ENCODE measurements at places on chromosomes 3 and 15.

- no peak for DNase-seq
These were observed 173.8 kb downstream of the SMAD6 start for GRCh38 chr15:66875588-66876420.

- DNase-seq, result no peak
These were observed 39.6 kb downstream of the TRIM69 start for GRCh38 chr15:44775953-44776352.

- DNase-seq, result no peak
These were observed 300.1 kb downstream of the ROBO1 start for GRCh38 chr3:79467721-79468120.

DNA sequence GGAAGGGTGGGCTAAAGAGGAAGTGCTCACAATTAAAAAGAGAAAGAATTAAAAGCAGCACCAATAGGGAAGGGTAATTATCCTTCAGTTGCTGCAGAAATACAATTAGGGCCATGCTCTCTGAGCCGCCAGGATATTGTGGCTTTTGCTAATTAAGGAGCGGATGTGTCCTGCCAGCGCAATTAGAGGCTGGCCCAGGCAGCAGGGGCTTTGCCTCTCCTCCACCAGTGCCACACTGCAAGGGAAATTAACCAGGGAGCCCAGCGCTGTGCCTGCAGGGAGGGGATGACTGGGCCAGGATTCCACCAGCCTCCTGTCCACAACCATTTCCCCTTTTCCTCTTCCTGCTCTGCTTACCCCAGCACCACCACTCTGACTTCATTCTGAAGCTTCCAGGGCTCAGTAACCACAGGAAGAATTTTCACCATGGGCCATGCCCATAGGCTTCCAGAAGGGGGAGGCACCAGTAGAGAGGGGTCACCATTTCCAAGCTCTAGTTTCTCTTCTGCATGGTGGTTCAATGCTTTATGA is 10.4 kb upstream of the AEN start:
- DNase-seq, result no peak

DNA sequence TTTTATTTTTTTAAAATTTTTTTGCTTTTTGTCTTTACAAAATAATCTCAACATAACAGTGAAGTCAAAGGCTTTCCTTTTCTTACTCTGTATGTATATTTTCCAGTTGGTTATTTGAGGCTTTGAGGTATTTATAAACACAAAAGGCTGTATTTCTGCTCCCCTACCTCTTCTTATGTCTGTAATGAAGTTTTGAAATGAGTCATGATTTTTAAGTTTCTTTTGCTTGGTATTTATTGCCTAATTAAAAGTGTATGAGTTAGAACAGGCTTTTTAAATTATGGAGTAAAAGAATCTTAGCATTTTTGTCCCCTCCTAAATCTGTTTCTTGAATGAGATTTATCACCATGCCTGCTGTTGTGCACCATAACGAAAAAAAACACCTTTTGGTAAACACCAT is 66.0 kb downstream of the DCUN1D1 start:
- DNase-seq, result no peak

DNA sequence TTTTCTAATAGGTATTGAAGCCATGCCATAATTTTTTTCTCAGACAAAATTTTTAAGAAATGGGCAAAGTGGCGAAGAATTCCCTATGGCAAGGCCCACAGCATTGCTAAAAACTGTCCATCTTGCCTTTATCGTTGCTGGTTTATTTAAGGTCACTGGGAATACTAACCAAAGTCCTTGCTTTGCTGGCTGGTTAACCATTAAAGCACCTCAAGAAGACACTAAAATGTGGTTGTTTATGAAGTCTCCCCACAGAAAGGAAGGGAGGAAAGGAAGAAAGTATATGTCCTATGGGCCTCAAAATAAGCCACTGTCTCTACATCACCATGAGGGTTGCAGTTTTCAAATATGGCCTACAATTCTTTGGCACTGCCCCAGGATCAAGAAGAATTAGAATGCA is 13.2 kb downstream of the SH3BP5 start:
- DNase-seq, result no peak

- no peak for DNase-seq
These were observed 335.5 kb downstream of the IL5RA start for GRCh38 chr3:2774481-2775249.

DNA sequence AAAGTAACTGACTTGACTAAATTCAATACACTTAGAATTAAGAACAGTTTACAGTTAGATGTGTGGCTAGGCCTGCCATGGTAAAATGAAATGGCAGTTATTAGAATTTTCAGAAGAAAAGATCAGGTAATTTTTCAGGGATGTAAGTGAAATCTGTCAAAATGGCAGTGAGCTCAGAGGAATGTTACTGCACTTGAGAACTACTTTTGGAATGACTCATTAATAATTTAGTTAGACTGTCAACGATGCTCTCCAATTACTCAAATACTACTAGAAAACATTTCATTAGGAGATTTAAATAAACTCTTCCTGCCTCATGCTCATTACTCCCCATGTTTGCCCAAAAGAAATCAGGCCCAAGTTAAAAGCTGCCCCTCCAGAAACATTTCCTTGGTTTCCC is 84.4 kb downstream of the RFTN1 start:
- no peak for DNase-seq

DNA sequence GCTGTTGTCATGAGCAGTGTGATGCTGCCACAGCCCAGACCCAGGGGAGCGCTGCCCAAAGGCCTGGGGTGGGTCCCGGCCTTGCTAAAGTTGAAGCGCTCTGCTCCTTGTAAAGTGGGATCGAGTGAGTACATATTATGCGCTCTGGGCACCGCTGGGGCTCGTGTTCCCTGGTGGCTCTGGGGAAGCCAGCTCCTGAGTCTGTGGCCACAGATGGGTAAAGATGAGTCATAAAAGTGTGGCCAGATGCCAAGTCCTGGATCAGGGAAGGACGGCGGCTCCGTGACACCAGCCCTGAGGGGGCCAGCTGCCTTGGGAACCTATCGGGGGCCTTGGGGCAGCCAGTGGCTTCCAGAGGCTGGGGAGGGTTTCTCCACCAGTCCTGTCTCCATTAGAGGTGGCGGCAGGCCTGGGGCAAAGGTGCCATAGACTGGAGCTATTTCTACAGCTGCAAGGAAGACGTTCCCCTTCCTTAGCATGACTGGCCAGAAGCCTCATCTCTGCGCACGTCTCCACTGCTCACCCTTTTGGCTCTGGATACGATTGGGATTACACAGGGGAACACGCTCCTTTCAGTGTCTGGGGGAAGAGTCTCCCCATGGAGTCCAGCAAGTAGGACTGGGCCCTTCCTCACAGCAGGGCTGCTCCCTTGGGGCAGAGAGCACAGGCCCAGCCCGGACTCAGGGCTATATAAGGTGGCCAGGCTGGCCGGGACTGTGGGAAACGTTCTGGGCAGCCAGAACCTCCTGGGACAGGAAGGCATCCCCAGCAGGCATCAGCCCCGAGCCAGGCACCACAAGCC is 1.2 kb upstream of the ITIH4 start:
- DNase-seq, result peak; percentile 41

- DNase-seq, result no peak
These were observed 30.6 kb upstream of the RASA2 start for GRCh38 chr3:141456301-141456625.

DNA sequence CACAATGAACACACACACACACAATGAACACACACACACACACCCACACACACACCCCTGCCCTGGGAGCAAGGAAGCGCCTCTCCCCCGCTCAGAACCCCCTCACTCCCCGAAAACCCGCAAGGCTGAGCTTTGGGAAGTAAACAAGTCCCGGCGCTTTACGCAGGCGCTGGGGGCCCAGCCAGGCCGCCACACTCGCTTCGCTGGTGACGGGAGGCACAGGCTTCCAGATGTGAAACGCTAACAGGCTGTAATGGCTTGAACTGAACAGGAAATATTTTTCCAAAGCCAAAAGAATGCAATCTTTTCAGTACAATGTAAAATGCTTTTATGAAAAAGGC is 122.7 kb upstream of the IGF1R start:
- no peak for DNase-seq

GRCh38 chr3:43328653-43329052 is 42.3 kb downstream of the SNRK start:
- DNase-seq, result no peak

- DNase-seq, result no peak
These were observed 165.8 kb upstream of the SLC2A2 start for GRCh38 chr3:171192176-171192854.

DNA sequence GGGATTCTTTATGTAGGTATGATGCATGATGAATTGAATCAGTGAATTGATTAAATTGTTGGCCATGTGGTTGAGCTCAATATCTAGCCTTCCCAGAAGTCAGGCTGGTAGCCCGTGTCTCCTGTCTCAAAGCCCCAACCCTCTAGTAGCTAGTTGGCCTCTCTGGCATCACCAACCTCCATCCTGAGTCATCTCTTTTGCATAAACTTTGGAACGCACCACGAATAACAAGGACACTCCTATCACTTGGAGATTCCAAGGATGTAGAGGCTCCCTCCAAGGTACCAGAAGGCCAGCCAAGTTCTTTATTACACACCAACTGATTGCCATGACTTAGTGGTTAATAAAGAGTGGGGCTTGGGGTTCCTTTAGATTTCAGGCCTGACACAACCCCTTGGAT is 148.4 kb downstream of the APBA2 start:
- DNase-seq, result no peak

DNA sequence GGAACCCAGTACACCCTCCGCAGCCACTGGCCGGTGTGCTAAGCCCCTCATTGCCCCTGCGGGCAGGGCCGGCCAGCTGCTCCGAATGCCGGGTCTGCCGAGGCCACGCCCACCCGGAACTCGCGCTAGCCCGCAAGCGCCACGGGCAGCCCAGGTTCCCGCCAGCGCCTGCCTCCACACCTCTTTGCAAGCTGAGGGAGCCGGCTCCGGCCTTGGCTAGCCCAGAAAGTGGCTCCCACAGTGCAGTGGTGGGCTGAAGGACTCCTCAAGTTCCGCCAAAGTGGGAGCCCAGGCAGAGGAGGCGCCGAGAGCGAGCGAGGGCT is 81.4 kb upstream of the BCHE start:
- no peak for DNase-seq

- no peak for DNase-seq
These were observed 37.0 kb upstream of the LMCD1 start for GRCh38 chr3:8464668-8465067.

DNA sequence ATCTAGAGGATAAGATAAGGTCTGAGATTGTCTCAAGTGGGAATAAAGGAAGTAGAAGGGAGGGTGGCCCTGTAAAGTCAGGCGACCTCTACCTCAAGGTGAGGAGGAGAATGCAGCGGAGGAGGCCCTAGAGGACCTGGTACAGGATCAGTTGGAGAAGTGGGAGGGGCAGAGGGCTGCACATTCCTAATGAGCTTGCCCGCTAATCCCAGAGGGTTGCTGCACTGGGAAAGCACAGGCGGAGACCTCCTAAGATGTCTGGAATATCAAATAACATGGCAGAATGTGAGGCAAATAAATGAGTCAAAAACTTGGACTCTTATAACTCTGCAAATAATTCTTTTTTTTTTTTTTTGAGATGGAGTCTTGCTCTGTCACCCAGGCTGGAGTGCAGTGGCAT is 30.2 kb upstream of the VPS8 start:
- DNase-seq, result no peak

DNA sequence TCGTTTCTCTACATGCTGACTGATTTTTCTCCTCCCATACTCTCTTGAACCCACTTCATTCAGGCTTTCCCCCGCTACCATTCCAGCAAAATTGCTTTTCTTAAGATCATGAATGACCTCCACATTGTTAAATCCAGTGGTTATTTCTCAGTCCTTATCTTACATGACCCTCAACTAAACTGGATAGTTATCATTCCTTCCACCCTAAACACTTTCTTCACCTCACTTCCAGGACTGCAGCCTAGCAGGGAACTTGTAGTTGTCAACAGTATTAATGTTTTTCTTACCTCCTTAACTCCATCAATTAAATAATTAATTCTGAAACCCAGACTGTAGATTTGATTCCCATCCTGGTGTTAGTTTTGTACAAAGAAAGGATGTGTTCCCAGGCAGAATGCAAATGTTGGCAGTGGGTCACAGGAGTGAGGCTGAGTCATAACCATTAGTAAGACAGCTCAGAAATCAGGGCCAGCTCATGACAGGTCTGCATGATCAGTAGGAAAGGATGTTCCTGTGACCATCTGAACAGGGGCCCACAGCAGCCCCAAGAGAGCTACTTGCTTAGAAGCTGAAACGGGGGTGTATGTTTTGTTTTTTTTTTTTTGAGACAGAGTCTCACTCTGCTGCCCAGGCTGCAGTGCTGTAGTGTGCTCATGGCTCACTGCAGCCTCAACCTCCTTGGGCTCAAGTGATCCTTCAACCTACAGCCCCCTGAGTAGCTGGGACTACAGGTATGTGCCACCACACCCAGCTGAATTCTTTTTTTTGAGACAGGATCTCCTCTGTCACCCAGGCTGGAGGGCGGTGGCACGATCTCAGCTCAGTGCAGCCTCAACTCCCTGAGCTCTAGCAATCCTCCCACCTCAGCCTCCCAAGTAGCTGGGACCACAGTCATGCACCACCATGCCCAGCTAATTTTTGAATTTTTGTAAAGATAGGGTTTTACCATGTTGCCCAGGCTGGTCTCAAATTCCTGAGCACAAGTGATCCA is 9.1 kb downstream of the BCL2L10 start:
- peak; percentile 14 for DNase-seq

DNA sequence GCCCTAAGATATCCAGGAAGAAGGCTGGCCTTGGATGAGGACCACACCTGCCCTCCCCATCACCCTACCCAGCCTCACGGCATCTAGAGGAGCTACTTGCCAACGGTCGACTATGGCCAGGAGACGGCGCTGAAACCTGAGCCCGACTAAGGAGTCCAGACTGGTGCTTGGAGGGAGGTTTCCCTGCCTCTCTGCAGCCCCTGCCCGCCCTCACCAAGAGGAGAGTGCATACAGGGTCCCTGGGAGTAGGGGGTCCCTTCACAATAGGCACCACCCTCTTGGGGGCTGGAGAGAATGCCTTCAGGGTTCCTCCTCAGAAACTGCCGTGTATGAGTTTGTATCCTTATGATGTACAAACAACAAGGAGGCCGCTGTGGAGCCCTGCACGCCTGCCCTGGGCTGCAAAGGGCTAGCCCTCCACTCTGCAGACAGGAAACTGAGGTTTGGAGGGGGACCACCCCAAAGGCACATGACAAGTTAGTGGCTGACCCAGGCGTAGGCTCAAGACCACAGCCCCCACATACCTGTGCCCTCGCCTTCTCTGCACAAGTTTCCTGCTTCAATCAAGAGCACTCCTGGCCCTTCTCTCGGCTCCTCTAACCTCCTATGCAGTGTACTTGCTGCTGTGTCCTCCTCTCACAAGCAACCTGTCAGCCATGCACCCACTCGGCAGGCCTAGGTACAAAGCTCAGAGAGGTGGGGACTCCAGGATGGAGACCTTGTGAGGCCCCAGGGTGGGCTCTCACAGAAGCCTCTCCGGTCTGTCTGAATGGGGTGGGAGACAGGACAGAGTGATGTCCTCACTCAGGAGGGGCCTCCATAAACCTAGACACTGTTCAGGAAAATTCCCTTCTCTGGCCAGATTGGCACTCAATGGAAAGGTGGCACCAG is 7.4 kb downstream of the KLF15 start:
- DNase-seq, result no peak

DNA sequence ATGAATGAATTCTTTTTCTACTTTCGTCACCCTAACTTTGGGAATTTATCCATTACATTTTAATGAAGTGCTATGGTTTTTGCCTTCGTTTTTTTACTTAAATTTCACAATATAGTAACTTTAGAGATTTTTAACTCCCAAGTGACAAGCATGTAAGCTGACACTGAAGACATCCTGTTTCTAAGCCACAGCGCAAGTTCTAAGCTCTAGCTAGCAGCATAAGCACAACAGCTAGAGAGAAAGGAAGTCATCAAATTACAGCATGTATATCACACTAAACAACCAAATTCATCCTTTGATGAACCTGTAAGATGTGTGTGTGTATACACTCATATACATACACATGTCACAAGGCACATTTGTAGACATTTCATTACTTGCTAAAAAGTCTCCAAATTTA is 119.3 kb downstream of the P3H2 start:
- no peak for DNase-seq

- DNase-seq, result no peak
These were observed 1476.3 kb upstream of the CADM2 start for GRCh38 chr3:83482402-83483070.

Measured in GOT3 (cell line).